ENCODE measurements at places on chromosomes 5 and 9. TPM values are rescaled to one million over a fixed set of nuclear protein-coding genes. Genes with fewer than 3 reads are reported as not detected.

DNA sequence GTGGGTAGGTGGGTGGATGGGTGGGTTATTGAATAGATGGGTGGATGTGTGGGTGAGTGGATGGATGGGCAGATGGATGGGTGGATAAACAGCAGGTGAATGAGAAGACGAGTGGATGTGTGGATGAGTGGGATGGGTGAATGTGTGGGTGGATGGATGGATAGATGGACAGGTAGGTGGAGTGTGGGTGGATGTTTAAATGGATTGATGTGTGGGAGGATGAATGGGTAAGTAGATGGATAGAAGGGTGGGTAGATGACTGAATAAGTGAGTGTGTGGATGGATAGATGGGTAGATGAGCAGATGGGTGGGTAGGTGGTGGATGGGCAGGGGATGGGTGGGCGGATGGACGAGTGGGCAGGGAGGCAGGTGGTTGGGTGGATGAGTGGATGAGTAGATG, 397.6 kb upstream of the IRX4 start:
- no peak for DNase-seq

DNA sequence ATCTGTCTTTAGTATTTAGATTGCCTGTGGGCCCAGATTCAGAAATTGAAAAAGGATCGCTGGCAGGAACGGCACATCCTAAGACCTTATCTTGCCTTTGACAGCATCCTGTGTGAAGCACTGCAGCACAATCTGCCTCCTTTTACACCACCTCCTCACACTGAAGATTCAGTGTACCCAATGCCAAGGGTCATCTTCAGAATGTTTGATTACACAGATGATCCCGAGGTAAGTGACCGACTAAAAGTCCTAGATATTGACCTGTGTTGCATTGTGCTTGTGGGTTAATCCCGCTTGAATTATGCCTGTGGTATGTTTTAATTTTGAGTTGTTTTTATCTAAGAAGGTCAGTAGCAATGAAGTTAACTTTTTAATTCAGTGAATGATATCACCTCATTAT, 14.4 kb downstream of the NCBP1 start:
- DNase-seq, result no peak

GRCh38 chr9:14395317-14396082, 81.6 kb upstream of the NFIB start:
- no peak for DNase-seq

Gene PSAT1
- total RNA-seq, result 1.6 TPM

DNA sequence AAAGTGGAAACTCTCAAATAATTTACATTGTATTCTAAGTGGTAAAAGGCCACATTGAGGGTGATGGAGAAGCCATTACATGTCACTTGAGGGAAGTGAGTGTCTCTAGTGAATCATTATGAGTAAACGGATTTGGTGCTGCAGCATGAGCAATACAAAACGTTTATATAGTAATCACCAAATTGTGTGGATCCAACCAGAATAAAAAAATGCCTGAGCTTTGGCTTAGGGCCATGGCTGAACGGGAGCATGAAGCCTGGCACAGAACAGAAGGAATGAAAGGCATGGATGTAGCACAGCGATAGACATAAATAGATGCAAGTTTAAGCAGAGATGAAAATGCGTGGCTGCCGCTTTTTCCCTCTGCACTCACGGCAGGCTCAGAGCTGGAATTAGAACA, 58.3 kb downstream of the PTTG1 start:
- no peak for DNase-seq

Gene LCN10
- total RNA-seq, result 0.90 TPM
